A549 treated with Mapracorat at 1 μM for 4 hours (cell line): ENCODE measurements at places on chromosomes 5 and 9. TPM values are rescaled to one million over a fixed set of nuclear protein-coding genes. Genes with fewer than 3 reads are reported as not detected.

The CAAP1 gene
- 14.9 to 25.0 TPM (median 17.6 TPM) in 5 replicates for total RNA-seq

The INSL4 gene
- 13.9 to 20.2 TPM (median 15.8 TPM) in 5 replicates for total RNA-seq

The NOL8 gene
- total RNA-seq, result 29.5 to 31.4 TPM (median 30.4 TPM) in 5 replicates

The PDGFRB gene
- 0.16 to 0.56 TPM (median 0.22 TPM) in 5 replicates for total RNA-seq

The ZNF483 gene
- total RNA-seq, result 0.37 to 1.2 TPM (median 0.58 TPM) in 5 replicates

The PDZD2 gene
- 0.10 to 0.76 TPM (median 0.29 TPM) in 5 replicates for total RNA-seq

The OSMR gene
- 50.3 to 72.5 TPM (median 65.5 TPM) in 5 replicates for total RNA-seq

The SEMA4D gene
- total RNA-seq, result 4.0 to 5.8 TPM (median 4.8 TPM) in 5 replicates

The ORM2 gene
- total RNA-seq, result not detected in 5 replicates
